LHCN-M2 (cell line): ENCODE measurements at places on chromosomes 16 and 17.
A peak's percentile ranks its signal among the peaks of the same experiment; 100 is the strongest.

GRCh38 chr16:28879261-28879840 lies 1.1 kb downstream of the ATP2A1 start:
- DNase-seq: no peak

DNA sequence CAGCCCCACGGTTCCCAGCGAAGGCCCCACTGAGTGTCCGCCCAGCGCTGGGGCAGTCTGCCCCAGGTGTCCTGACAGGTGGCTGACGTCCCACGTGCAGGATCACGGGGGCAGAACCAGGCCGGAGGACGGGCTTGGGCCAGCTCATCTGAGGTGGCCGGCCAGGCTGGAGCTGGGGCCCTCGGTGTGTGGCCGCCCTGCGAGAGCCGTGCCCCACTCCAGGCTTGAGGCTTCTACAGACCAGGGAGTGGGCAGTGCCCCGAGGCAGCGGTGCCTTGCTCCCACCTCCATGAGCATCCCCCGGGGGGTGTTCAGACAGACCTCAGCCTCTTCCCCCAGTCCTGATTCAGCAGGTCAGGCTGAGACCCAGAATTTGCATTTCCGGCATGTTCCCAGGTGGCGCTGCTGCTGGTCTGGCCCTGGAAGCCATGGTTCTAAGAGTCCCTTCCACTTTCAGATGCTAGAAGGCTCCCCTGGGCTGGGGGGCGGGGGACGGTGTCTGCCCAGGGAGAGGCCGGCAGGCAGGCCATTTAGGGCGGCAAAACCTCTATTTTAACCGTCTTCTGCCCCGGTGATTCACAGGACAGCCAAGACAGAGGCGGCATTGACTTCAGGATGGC lies 35.4 kb upstream of the PABPN1L start:
- no peak for DNase-seq

GRCh38 chr17:732067-732901 lies at the start of gene TLCD3A:
TSS of gene TLCD3A (plus strand) at chr17:732596. CDS start at chr17:732648, 52 bp downstream.
- DNase-seq: peak; percentile 52

- DNase-seq: no peak
Measured at GRCh38 chr16:12600536-12601256, 203.0 kb downstream of the CPPED1 start.

GRCh38 chr17:66952031-66952524 lies 12.4 kb upstream of the CACNG4 start:
- peak; percentile 82 for DNase-seq

DNA sequence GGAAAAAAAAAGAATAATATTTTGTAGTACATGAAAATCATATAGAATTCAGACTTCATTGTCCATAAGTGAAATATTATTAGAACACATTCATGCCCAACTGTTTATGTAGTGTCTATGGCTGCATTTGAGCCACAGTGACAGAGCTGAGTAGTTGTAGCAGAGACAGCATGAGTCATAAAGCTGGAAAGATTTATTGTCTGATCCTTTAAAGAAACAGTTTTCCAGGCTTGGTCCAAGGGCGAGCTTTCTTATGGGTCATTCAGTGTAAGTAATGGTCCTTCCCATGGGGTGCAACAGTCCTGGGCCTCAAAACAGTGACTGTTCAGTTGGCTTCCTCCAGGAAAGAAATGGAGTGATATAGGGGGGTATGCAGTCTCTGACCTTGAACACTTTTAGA lies 260.2 kb downstream of the HS3ST4 start:
- no peak for DNase-seq

DNA sequence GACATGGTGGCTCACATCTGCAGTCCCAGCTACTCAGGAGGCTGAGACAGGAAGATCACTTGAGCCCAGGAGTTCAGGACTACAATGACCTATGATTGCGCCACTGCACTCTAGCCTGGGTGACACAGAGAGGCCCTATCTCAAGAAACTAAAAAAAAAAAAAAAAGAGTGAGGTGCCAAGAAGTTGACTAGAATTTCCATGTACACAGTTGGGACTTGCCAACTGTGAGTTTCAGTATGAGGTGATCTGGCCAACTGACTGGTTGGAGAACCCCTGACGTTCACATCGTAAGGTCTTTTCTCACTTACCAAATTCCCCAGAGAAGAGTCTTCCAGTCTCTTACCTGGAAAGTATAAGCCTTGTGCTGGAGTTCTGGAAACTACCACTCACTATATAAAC lies 3.1 kb upstream of the MED11 start:
- no peak for DNase-seq

DNA sequence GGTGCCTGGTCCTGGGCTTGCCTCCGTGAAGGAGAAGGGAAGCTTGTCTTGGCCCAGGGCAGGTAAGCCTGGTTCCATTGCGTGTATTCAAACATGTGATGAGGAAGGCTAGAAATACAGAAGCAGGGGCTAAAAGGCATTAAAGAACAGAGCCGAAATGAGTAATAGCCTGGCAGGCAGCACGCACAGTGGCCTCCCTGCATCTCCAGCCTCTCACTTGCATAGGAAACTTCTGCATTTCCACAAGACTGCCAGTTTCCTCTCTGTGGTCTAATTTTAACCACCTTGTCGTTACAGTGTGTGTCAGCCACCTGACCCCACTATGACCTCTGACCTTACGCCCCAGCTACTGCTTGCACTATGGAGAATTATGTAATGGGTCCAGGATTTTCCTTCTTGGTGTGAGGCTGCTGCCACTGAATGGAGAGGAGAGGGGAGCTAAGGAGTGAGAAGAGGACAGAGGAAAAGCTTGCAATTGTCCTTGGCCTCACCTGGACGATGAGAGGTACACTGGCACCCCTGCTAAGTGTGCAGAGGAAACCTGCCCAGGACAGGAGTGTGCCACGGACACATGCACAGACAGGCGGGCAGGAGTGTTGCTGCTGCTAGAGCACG lies 32.8 kb downstream of the HIC1 start:
- DNase-seq: no peak

GRCh38 chr17:28737770-28738679 lies 5.8 kb upstream of the TRAF4 start:
- DNase-seq: no peak

DNA sequence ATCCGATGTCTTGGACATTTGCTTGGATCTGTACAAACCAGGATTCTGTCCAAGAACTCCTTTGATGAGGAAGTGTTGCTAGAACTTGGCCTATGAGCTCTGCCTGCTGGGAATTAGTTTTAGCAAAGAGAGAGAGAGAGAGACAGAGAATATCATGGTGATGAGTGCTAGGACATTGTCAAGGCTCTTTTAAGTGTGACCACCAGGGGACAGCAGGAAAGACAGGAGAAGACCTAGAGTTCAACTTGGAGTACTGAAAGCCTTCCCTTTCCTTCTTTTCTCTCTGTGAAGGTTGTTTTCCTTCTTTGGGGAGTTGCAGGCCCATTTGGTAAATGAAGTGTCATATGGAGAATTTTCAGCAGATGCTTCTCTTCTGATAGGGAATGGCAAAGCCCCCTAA lies 389.2 kb upstream of the HSBP1 start:
- DNase-seq: no peak

- DNase-seq: no peak
Measured at GRCh38 chr16:35182943-35183550, 1723.6 kb downstream of the TP53TG3F start.

DNA sequence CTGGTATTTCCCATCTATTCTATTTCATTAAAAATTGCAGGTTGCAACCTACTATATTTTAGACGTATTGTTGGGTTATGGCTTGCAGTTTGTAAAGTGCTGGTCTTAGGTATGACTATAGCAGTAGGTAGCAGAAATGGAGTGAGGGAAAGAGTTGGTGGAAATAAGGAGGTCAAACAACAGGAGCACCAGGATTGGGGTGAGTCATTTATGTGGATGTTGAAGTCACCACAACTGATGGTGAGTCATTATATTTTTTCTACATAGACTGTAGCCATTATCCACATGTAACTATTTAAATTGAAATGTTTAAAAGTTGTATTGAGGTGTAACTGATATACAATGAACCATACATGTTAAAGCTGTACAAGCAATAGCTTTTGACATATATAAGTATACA lies 25.0 kb upstream of the HS3ST3A1 start:
- DNase-seq: peak; percentile 76

DNA sequence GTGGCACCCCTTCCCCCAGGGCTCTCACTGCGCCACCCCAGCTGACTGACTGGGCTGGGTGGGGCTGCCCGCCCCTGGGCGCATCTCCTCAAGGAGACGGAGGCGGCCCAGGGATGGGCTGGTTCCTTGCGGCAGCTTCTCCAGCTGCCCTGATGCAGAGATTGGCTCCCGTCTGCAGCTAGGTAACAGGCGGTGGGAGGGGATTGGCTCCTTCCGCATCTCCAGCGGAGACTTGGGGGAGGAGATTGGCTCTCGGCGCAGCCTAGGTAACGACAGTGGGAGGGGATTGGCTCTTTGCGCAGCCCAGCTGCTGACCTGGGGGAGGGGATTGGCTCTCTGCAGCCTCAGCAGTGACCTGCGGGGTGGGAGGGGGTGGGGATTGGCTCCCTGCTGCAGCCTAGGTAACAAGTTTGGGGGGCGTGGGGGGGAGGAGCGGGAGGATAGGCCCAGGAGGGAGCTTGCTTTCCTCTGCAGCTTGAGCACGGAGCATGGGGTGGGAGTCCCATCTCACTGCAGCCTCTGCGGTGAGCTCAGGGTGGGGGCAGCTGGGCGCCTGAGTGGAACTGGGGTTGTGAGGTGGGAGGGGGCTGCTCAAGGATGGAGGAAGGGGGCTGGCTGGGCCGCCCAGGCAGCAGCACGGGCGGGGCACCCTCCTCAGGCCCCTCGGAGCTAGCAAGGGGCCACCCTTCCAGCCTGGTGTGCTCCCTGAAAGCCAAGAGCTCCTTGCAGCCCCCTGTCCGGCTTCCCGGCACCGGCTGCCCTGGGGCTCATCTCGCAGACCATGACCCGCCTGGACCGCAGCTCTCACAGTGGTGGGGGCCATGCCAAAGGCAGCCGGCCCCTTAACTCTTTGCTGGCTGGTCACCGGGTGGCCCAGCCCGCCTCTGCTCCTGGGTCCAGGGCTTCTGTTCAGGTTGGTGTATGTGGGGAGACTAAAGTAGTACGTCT lies 6.4 kb downstream of the NFE2L1 start:
- DNase-seq: no peak

GRCh38 chr17:62321451-62321850 lies 58.9 kb upstream of the EFCAB3 start:
- peak; percentile 26 for DNase-seq

DNA sequence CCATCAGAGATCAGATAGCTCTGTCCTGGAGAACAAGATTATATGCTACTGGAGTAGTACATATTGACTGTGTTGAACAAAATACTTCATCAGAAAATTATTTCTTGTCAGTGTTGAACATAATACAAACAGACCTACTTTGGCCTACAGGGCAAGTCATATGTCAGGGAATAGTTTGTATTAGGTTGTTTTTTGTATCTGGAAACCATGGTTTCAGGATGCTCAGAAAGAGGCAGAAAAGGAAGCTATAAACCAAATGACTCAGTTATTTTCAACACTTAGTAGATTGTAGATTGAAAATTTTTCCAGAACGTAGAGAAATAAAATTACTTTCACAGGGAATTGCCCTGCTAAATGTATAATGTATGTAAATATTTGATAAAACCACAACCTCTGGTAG lies 198.4 kb downstream of the CYB561 start:
- peak; percentile 28 for DNase-seq

DNA sequence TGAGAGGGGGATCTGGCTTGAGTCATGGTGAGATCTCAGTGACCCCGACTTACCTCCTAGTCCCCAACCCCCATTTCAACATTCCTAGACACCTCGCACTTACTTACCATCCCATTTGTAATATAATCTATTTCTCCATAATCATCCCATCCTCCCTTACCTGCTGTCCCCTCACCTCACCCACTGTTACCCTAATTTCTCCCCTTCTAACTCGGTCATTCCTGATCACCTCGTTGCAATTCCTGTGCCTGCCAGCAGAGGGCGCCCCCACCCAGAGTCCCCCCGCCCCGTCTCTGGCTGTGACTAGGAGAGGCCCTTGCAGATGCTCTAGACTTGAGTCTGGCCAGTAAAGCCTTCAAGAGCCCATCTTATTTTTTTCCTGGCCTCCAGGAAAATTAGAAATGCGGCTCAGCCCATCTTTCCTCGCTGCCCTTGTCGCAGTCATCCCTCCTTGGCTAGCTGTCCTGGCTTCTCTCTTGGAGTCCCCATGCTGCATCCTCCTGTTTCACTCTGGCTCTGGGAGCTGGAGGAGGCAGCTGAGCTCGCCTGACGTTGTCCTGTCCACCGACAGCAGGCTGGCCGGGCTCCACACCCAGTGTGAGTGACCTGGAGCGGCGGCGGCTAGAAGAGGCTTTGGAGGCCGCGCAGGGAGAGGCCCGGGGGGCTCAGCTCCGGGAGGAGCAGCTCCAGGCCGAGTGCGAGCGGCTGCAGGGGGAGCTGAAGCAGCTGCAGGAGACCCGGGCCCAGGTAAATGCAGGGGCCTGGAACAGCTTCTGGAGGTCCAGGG lies 5.0 kb downstream of the TBKBP1 start:
- peak; percentile 46 for DNase-seq

DNA sequence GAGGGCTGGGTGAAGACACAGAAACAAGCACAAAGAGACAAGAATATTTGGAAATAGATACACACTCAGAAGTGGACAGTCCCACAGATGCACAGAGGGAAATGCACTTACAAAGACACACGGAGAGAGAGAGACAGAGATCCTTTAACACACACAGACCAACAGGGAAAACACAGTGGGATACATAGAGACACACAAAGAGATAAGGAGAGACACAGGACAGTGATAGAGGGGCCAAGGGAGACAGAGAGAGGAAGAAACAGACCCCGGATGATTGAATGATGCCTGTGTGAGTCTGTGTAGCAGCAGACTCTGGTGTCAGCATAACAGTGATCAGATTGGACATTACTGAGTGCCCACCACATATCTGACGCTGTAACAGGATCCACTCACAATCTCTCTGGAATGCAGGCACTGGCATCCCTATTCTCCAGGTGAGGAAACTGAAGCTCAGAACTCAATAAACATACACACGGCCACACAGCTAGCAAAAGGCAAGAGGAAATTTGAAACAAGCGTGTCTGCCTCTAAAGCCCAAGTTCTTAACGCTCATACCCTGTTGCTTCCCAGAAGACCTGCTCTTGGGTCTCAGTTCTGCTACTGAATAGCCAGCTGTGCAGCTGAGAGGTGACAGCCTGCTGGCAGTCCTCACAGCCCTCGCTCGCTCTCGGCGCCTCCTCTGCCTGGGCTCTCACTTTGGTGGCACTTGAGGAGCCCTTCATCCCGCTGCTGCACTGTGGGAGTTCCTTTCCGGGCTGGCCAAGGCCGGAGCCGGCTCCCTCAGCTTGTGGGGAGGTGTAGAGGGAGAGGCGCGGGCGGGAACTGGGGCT lies 186.3 kb upstream of the NLRP1 start:
- DNase-seq: no peak

GRCh38 chr17:31653691-31654090 lies 205.4 kb downstream of the COPRS start:
- no peak for DNase-seq
